Umbilical cord (tissue), 2 donors: ENCODE measurements at places on chromosomes 3 and 15. TPM values are rescaled to one million over a fixed set of nuclear protein-coding genes. Genes with fewer than 3 reads are reported as not detected.

ST3GAL6 gene
- total RNA-seq: 12.0 TPM

GOLGA6A gene
- 2.6 TPM for total RNA-seq

GRCh38 chr3:127203024-127203423, 10.1 kb downstream of the PRR23E start:
- DNase-seq: peak; percentile 3

GRCh38 chr3:162165346-162165745, 668.7 kb downstream of the OTOL1 start:
- DNase-seq: no peak

DNA sequence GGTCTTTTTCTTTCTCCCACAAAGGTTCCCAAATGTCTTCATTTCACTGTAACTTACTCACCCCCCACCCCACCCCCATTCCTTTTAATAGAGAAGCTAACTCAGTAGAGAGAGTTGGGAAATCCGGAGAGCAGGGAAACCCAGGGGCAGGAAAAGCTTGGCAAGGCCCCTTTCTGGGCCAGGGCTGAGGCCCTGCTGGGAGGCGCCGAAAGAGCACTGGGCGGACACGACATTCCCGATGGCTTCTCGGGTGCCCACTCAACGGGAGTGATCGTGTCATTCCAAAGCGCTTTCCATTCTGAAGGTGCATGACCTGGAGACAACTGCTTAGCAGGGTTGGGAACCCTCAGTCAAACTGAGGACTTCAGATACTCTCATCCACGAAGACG, 1.6 kb upstream of the DALRD3 start:
- no peak for DNase-seq
